ENCODE measurements at places on chromosomes 7 and 10.
A peak's percentile ranks its signal among the peaks of the same experiment; 100 is the strongest.

GRCh38 chr10:33935350-33935749 is 600.9 kb upstream of the NRP1 start:
- no peak for DNase-seq

DNA sequence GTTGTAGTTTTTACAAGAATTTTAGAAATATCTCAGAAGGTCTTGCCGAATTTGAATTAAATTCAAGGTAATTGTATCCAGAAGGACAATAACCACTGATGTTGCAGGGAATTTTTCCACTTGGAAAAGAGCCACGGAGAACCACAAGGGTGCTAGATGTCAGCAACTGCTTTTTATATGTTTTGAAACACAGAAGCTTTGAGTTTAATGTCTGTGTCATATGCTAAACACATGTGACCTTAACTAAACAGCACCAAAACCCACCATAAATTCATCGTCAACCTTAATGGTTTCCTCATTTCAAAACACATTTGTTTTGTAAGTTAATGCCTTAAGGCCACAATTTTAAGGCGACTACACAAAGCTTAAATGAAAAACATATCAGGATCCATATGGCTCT is 106.9 kb downstream of the COL28A1 start:
- no peak for DNase-seq

DNA sequence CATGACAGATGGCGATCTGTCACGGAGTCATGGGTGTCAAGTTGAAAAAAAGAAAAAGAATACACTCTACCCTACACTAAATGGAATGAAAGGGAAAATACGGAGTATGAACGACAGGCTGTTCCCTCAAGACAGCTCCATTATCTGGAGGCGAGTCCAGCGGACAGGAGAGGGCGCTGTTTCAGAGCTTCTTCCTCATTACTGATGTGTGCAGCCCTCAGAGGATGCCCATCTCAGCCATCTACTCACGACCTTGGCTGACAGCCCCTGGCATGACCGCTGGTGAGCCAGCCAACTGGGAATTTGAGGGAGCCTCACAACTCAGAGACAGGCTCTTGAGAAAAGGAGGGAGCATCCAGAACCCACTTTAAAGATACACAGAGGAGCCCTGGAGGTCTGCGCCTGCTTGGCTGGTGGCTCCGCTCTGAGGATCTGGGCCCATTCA is 49.6 kb upstream of the SMNDC1 start:
- peak; percentile 68 for DNase-seq

DNA sequence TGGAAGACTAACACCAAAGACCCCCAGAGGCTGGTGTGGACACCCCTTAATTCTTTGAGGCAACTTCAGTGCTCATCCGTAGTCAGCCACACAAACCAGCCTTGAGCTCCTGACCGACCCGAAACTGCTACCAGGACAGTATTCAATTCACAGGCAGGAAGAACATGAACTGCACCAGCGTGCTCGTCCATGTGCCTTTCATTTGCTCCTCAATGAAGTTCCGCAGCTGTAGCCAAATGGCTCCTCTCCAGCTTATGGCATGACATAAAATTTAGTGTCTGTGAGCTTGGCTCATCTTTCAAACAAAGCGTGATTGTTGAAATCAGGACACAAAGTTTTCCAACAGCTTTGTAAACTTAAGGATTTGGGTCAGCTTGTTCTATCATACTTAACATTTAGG is 144.1 kb upstream of the FAM171A1 start:
- DNase-seq: no peak

DNA sequence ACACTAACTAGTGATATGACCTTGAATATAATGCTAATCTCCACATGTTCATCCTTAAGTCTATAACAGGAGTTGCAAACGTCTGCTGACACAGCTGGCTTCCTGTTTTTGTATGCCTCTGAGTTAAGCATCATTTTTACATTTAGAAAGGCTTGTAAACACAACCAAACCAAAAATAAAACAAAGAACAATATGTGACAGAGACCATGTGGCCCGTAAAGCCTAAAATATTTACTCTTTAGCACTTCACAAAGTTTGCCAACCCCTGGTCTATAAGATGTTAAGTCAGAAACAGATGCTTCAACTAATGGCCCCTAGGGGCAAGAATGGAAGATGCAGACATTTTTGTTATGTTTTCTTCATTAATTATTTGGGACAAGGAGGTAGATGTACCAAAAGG is 109.3 kb downstream of the CPEB3 start:
- peak; percentile 7 for DNase-seq

DNA sequence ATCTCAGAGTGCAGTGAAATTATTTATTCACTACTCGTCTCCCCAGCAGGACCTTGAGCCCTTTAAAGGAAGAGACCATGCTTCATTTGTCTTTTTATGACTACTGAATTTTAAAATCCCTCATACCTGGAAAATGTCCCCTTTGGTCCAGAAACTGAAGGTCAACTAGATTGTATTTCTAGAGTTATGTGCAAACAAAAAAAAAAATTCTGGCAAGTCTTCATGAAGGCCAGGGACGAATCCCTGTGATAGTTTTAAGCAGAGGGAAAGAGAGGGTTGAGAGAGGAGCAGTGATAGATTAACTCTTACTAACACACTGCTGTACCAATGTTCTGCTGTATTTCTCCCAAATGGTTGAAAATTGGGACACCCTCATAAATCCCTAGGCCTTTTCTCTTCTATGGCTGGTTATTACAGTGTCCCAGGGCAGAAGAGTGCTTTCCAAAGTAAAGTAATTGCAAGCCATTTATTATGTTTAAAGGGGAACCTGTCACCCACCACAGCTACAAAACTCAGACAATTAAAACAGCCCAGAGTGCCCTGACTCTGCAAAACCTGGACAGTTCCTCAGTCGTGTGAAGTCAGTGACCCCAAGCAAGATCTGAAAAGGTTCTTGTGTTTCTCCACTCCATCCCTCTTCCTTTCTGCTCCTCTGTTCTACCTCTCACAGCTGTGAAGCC is 182.8 kb upstream of the AOAH start:
- no peak for DNase-seq

- no peak for DNase-seq
Observed at GRCh38 chr7:135519233-135519688, 9.4 kb upstream of the CNOT4 start.

GRCh38 chr10:43904844-43905243 is 256.2 kb upstream of the ZNF32 start:
- no peak for DNase-seq

- no peak for DNase-seq
Observed at GRCh38 chr7:151409667-151410404, at the start of gene WDR86. WDR86 (minus strand) TSS chr7:151410038; CDS start chr7:151409589, 449 bp downstream.

DNA sequence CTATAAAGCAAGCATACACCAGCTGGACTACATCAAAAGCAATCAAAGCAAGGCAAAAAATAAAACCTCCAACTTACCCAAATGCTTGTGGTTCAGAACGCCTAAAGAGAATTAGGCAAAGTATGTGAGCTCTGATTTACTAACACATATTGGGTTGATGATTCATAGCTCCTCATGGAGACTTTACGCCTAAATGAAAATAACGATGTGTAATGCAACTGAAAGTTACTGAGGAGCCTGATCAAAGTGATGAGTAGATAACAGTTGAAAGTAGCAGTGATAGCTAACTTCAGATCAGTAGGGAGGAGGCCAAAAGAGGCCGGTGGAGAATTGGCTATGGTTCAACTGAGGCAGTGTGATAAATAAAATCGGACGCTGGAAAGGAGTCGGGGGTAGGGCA is 85.0 kb downstream of the MPP7 start:
- no peak for DNase-seq

DNA sequence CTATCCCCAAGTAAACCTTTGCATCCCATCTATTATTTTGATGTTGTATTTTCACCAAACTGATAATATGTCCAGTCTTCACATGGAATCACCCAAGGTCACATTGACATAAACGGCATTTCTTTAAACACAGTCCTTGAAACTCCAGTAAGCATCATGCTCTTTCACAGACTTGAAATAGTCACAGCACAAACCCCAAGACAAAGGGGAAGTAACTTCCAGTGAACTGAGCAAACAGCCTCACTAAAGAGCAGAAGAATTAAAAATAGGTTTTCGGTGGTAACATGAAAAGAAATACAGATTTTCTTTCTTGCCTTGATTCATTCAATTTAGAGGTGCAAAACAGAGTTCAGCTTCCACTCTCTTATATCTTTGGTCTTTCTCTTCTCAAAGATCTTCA is 253.7 kb downstream of the SFMBT2 start:
- DNase-seq: no peak

DNA sequence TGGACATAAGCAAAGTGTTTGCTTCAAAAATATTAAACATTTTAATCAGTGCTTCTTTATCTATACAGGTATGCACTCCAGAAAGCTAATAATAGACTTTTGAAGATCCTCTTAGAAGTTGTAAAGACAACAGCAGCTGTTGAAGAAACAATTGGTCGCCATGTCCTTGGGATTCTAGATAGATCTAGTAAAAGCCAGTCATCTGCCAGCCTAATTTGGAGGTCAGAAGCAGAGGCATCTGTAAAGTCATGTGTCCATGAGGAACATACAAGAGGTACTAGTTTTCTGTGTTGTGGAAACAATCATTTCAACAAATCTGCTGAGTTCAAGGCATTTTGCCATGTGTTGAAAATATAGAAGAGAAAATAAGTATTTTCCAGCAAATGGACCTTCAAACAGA is 89.3 kb downstream of the CYP51A1 start:
- no peak for DNase-seq

DNA sequence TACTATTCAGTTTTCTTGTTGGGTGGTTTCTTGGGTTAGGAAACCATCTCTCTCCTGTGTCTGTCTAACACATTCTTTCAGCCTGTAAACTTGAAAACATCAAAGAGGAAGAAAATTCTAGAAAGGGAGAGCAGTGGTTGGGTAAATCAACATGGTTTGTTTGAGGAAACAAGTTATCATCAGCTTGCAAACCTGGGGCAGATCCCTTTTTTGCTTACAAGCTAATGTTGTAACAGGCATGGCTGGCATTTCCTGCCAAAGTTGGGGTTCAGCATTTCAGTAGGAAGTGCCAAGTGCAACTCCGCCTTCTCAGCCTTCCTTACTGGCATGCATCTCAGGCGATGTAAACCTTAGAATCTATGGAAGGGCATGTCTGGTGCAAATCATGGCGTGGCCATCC is 112.6 kb downstream of the EEPD1 start:
- DNase-seq: no peak

DNA sequence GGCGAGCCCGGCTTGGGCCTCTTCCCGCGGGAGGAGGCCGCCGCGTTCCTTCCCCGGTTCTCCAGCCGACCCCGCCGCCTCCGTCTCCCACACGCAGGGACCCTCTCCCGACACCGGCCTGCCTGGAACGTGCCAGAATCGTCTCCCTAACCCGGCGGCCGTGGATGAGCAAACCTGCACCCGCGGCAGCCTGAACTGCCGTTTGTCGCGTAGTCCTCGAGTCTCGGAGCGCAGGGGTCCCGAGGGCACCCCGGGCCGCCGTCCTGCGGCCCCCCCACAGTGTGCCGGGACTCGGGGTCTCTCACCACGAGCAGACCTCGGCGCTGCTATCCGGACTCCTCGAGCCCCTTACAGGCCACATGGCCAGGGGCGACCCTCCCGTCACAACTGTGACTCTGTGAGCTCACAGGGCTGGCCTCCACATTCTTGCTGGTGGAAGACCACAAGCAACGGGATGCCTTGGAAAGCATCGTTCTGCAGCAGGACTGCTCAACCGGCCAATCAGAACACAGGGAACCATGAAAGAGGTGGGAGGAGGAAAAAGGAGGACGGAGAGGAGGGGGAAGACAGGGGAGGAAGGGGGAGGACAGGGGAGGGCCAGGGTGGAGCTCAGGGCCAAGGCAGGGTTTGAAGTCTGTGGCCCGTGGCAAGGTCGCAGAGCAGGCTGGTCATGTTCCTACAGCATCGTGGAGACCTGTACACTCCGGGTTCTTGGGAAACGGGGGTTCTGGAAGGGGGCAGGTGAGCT is 276.9 kb downstream of the DNAJB6 start:
- no peak for DNase-seq

- DNase-seq: no peak
Observed at GRCh38 chr7:103710247-103710646, 264.2 kb upstream of the SLC26A5 start.

GRCh38 chr7:28465697-28466096 is 53.4 kb downstream of the CREB5 start:
- no peak for DNase-seq

- DNase-seq: no peak
Observed at GRCh38 chr10:35843524-35844181, 201.6 kb upstream of the FZD8 start.

- DNase-seq: no peak
Observed at GRCh38 chr7:66859794-66860645, 61.0 kb upstream of the TMEM248 start.

- DNase-seq: peak; percentile 27
Observed at GRCh38 chr7:40604601-40605438, 470.0 kb downstream of the SUGCT start.

GRCh38 chr7:138698281-138698680 is 2.9 kb downstream of the SVOPL start:
- no peak for DNase-seq

DNA sequence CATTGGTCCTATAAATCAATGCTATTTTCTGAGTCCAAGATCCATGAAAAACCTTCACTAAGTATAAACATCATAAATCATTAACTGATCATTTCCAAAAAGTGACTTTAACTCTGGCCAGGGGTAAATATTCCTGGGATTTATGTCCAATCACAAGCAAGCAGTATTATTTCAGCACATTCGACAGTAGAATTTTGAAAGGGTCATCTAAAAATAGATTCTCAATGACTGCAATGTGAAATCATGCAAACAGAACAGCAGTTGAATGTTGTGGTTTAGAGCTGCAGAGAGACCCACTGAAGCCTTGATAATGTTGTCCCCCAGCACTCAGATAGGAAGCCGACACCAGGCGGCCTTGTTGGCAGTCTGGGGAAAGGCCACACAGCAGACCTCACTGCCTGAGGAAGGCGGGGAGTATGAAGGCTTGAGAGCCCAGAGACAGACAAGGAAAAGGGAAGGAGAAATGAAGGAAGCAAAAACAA is 38.1 kb downstream of the FAM107B start:
- DNase-seq: no peak

DNA sequence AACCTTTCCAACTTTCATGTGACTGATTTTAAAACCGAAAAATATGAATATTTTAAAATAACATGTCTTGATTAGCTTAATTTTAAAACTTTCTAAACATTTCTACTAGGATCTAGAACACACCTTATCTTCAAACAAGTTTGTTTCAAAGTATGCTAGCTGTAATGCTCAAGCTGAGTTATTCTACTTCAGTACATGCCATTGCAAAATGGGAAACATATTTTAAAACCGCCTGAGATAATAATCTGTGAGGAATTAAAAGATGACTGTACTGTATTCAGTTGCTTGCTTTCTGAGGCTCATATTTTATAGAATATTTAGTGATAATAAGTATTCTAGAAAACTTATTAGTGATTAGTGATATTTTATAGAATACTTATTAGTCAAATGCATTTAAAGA is 99.6 kb downstream of the LMBR1 start:
- no peak for DNase-seq
